ENCODE measurements at places on chromosomes 3 and 15.
A peak's percentile ranks its signal among the peaks of the same experiment; 100 is the strongest.

- no peaks in the 10 kb centered on the region for H3K36me3 ChIP-seq
- H3K27me3 ChIP-seq = no peaks in the 10 kb centered on the region
- no peak overlapping the region for H3K4me3 ChIP-seq
- H3K27ac ChIP-seq = no peak overlapping the region
- H3K4me1 ChIP-seq = peaks cover 26% of the 10 kb centered on the region
- no peak for DNase-seq
These were observed 38.0 kb downstream of the EDC3 start for GRCh38 chr15:74657846-74658245.

GRCh38 chr15:70417535-70417934, 319.8 kb upstream of the TLE3 start:
- DNase-seq = no peak
- no peak overlapping the region for H3K4me3 ChIP-seq
- no peaks in the 10 kb centered on the region for H3K4me1 ChIP-seq

- H3K36me3 ChIP-seq = no peaks in the 10 kb centered on the region
- no peak overlapping the region for H3K27ac ChIP-seq
- no peak overlapping the region for H3K4me3 ChIP-seq
- H3K4me1 ChIP-seq = no peaks in the 10 kb centered on the region
- DNase-seq = no peak
These were observed 92.0 kb downstream of the PRICKLE2 start for GRCh38 chr3:64133272-64133671.

- H3K27me3 ChIP-seq = no peaks in the 10 kb centered on the region
- peaks cover 12% of the 10 kb centered on the region for H3K4me1 ChIP-seq
- DNase-seq = peak; percentile 74
- H3K36me3 ChIP-seq = no peaks in the 10 kb centered on the region
- peak overlapping the region; percentile 55 for H3K27ac ChIP-seq
These were observed 2.3 kb upstream of the DNAH1 start for GRCh38 chr3:52313774-52314188.

DNA sequence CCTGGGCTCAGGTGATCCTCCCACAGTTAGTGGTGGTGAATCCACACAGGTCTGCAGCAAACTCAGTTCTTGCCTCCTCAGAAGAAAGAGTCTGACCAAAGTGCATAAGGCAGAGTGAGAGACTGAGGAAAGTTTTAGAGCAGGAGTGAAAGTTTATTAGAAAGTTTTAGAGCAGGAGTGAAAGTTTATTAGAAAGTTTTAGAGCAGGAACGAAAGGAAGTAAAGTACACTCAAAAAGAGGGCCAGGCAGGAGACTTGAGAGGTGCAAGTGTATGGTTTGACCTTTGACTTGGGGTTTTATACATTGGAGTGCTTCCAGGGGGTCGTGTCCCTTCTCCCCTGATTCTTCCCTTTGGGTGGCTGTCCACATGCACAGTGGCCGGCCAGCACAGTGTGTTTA, 84.2 kb downstream of the LSM3 start:
- no peak overlapping the region for H3K4me3 ChIP-seq
- peaks cover 12% of the 10 kb centered on the region for H3K27me3 ChIP-seq
- no peak for DNase-seq
- H3K4me1 ChIP-seq = no peaks in the 10 kb centered on the region

GRCh38 chr3:100782906-100783305, 73.6 kb downstream of the TFG start:
- no peaks in the 10 kb centered on the region for H3K4me1 ChIP-seq
- peak; percentile 15 for DNase-seq

- no peak for DNase-seq
- H3K27me3 ChIP-seq = peaks cover 16% of the 10 kb centered on the region
- no peak overlapping the region for H3K27ac ChIP-seq
- no peaks in the 10 kb centered on the region for H3K4me1 ChIP-seq
- no peak overlapping the region for H3K4me3 ChIP-seq
These were observed 80.8 kb upstream of the PROK2 start for GRCh38 chr3:71865727-71866126.

DNA sequence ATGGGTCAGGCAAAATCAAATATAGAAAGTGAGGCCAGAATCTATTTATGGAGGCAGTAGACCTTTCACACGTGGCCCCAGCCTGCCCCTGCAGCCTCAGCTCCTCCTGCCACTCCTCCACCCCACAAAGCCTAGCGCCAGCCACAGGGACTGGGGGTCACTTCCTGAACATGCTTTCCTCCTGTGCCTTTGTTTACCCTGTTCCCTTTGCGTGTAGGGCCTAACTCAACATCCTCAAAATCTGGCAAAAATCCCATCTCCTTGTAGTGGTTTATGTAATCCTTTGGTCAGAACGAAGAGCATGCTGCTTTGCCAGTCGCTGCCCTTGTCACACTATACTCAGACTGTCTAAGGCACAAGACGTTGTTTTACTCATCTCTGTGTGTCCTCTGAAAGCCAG, 39.6 kb downstream of the KBTBD12 start:
- H3K4me3 ChIP-seq = no peak overlapping the region
- DNase-seq = peak; percentile 38
- H3K27me3 ChIP-seq = no peaks in the 10 kb centered on the region
- H3K36me3 ChIP-seq = no peaks in the 10 kb centered on the region
- H3K27ac ChIP-seq = no peak overlapping the region

DNA sequence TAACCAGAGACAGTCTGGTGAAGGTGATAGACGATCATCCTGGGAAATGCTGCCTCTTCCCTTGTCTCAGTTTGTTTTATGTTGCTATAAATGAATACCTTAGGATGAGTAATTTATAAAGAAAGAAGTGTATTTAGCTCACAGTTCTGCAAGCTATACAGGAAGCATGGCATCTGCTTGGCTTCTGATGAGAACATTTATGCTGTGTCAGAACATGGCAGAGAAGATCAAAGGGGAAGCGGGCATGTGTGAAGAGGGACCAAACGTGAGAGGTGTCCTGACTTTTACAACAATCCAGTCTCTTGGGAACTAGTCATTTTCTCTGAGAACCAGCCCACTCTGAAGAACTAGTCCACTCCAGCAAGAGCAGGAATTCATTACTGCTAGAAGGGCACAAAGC, 9.6 kb downstream of the CMC1 start:
- no peak overlapping the region for H3K4me3 ChIP-seq
- no peak for DNase-seq
- no peak overlapping the region for H3K27ac ChIP-seq
- no peaks in the 10 kb centered on the region for H3K36me3 ChIP-seq
- H3K4me1 ChIP-seq = no peaks in the 10 kb centered on the region

DNA sequence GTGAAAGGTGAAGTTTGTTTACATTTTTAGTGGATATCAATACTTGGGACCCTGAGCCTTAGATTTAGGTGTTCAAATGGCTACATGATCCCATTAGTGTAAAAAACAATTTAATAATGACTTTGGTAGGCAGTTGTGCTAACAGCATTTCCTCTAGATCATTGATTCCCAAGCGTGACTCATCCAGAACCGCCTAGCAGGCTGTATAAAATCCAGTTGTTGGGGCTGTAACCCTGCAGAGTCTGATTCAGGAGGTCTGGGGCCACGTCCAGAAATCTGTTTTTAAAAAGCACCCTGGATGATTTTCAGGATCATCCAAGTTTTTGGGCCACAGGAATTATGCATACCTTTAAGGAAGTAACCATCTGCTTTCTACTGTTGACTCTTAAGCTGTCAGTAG, 156.4 kb downstream of the TP63 start:
- H3K36me3 ChIP-seq = no peaks in the 10 kb centered on the region
- no peak for DNase-seq
- no peaks in the 10 kb centered on the region for H3K27me3 ChIP-seq
- H3K27ac ChIP-seq = no peak overlapping the region
- H3K4me1 ChIP-seq = no peaks in the 10 kb centered on the region
- H3K4me3 ChIP-seq = no peak overlapping the region

DNA sequence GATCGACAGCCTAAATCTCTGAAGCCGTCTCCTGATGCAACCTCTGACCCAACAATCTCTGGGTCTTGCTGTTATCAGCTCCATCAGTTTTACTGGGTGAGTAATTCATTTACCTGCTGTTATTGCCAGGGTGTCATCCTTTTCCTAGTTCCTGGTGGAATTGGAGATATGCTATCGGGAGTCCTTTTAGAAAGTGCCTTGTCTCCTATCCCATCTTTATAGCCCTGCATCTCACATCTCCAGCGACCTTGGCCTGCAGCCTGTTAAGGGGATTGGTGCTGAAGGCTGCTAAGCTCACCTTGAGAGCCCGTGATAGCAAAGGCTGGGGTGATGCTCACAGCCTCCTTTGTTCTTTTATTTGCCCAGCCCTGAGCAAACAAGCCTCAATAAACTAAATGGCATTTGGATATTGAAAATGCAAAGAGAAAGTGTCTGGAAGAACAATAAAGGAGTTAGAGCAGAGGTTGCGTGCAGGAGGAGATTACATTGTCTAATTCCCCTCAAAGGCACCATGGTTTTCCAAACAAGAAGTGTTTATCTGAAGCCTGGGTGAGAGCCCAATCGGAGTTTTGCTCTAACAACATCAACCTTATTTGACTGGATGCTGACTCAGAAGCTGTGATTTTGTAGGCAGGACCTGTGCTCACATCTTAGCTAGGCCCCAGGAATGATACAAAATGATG, 101.8 kb downstream of the RPLP1 start:
- H3K27me3 ChIP-seq = no peaks in the 10 kb centered on the region
- H3K27ac ChIP-seq = no peak overlapping the region
- DNase-seq = no peak
- no peaks in the 10 kb centered on the region for H3K4me1 ChIP-seq
- no peaks in the 10 kb centered on the region for H3K36me3 ChIP-seq

DNA sequence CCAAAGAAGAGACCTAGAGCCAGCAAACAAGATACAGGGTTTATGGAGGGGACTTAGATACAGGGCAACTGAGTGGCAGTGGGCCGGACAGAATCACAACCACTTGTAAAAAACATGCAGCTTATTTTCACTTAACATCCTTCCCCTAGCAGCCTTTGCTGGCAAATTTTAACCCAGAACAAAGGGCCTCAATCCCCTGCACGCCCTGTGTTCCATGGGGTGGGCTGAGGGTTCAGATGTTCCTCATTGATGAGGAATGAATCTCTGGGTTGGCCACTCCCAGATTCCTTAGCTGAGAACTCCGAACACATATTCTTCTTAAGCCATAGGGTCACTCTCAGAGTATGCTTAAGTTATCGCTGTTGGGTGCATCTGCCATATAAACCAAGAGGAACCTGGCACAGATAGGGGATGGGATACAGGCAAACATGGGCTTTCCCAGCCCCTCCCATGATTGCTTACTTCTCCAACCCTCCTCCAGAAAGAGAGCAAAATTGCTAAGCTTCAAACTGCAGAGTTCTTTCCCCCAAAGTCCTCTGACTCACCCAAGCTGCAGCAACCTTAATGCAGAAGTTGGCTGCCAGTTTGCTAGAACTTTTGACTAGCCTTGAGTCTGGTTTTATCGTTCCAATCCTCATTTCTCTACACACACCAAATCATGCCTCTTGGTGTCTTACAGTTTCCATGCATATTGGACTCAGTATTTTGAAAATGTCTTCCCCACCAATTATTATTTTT, 146.9 kb downstream of the CD47 start:
- H3K36me3 ChIP-seq = no peaks in the 10 kb centered on the region
- no peak for DNase-seq
- H3K27me3 ChIP-seq = no peaks in the 10 kb centered on the region
- no peak overlapping the region for H3K27ac ChIP-seq
- no peaks in the 10 kb centered on the region for H3K4me1 ChIP-seq
- H3K4me3 ChIP-seq = no peak overlapping the region

- no peaks in the 10 kb centered on the region for H3K27me3 ChIP-seq
- H3K27ac ChIP-seq = no peak overlapping the region
- no peak overlapping the region for H3K4me3 ChIP-seq
- H3K36me3 ChIP-seq = no peaks in the 10 kb centered on the region
These were observed 903.3 kb upstream of the CFAP20DC start for GRCh38 chr3:59953104-59953503.

GRCh38 chr3:61015408-61015807, 235.8 kb downstream of the FHIT start:
- no peak for DNase-seq
- no peaks in the 10 kb centered on the region for H3K27me3 ChIP-seq
- H3K4me1 ChIP-seq = no peaks in the 10 kb centered on the region
- peak overlapping the region; percentile 75 for H3K27ac ChIP-seq
- H3K4me3 ChIP-seq = no peak overlapping the region

- H3K36me3 ChIP-seq = no peaks in the 10 kb centered on the region
- no peak overlapping the region for H3K27ac ChIP-seq
- no peaks in the 10 kb centered on the region for H3K4me1 ChIP-seq
- H3K27me3 ChIP-seq = no peaks in the 10 kb centered on the region
These were observed 168.2 kb upstream of the NR2F2 start for GRCh38 chr15:96162322-96162721.

DNA sequence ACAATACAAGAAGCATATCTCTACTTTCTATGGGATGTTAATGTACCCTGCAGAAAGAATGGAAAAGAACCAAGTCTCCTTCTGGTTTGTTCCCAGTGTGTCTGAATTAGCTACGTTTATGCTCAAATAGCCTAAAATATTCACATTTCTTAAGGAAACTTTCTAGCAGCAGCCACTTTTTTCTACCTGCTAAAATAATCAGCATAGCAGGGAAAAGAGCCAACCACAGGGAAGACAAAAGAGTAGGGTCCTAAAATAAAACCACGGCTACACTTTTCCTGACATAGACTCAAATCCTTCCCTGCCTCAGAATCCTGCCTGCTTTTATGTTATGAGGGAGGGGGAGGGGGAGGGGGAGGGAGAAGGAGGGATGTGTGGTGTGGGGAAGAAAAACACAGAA, 136.7 kb downstream of the GBE1 start:
- no peaks in the 10 kb centered on the region for H3K36me3 ChIP-seq
- H3K27me3 ChIP-seq = no peaks in the 10 kb centered on the region
- DNase-seq = no peak

DNA sequence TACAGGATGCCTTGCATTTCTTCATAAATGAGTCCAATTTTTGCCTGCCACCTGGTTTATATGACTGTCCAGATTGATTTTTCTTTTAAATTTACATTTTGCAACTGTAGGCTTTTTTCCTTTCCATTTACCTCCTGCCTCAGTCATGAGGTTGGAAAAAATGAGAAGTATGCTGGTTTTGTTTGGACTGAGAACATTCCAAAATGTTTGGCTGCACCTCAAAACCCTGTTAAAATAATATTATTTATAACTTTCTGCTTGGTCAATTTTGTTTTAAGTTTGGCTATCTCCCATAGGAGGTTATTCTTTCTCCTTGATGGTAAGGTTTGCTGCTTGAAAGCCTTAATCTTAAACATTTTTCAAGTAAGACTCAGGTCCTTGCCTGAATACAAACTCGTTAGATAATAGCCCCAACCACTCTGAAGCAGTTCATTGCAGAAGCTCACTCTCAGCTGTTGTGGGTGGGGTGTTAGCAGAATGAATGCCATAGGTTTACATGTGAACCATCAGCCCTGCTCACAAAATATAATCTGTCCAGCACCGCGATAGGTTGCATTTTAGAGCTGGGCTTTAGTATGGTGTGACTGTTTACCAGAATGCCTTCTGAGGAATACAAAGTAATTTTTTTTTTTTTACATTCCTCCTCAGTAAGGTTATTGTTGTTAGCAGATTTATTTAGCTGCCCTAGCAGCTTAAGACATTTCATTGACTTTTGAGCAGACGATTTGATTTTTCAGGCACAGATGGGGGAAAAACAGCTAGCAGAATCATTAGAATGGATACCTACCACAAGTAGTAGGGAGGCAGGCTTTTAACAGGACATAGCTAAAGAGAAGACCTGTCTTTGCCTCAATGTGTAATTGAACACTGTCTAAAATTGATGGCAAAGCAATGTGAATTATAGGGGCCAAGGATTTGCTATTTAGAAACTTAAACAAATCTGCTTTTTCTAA, 630.8 kb upstream of the KCNMB2 start:
- no peak for DNase-seq
- peak overlapping the region; percentile 57 for H3K27ac ChIP-seq
- H3K36me3 ChIP-seq = no peaks in the 10 kb centered on the region
- H3K4me3 ChIP-seq = no peak overlapping the region

GRCh38 chr15:29066310-29066709, 180.5 kb downstream of the APBA2 start:
- no peaks in the 10 kb centered on the region for H3K4me1 ChIP-seq
- no peak overlapping the region for H3K4me3 ChIP-seq
- no peaks in the 10 kb centered on the region for H3K36me3 ChIP-seq
- DNase-seq = no peak
- no peaks in the 10 kb centered on the region for H3K27me3 ChIP-seq
